ENCODE measurements at places on chromosomes 7 and 10. TPM values are rescaled to one million over a fixed set of nuclear protein-coding genes. Genes with fewer than 3 reads are reported as not detected.

TRIM74 gene
- not detected for total RNA-seq

NFE2L3 gene
- 2.7 TPM for total RNA-seq

NPC1L1 gene
- total RNA-seq, result 0.13 TPM

ACSM6 gene
- total RNA-seq, result not detected

DNA sequence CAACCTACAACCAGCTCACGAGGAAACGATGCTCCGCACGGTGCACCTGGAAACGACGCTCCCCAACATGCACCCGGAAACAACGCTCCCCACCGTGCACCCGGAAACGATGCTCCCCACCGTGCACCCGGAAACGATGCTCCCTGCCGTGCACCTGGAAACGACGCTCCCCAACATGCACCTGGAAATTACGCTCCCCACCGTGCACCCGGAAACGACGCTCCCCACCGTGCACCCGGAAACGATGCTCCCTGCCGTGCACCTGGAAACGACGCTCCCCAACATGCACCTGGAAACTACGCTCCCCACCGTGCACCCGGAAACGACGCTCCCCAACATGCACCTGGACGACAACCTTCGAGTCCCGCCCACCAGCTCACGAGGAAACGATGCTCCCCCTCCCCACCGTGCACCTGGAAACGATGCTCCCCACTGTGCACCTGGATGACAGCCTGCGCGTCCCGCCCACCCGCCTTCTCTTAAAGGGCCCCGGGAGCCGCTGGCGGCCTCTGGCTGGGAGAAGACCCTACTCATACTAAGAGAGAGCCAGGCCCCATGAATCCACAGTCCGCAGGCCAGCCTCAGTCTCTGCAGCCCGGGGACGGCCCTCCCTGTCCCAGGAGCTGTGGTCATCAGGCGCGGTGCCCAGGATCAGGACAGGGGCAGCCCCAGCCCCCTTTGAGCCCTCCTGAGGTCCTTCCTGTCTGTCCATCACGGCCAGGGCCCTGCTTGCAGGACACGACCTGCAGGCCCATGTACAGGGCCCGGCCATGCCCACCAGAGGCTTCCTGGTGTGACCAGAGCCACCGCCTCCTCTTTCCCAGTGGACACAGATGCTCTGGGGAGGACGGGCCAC, 98.3 kb downstream of the PDGFA start:
- DNase-seq, result no peak
- peaks cover 14% of the 10 kb centered on the region for H3K27me3 ChIP-seq
- no peak overlapping the region for H3K27ac ChIP-seq
- H3K36me3 ChIP-seq, result no peaks in the 10 kb centered on the region

- H3K4me3 ChIP-seq, result no peak overlapping the region
- no peaks in the 10 kb centered on the region for H3K27me3 ChIP-seq
- H3K36me3 ChIP-seq, result no peaks in the 10 kb centered on the region
- peaks cover 42% of the 10 kb centered on the region for H3K4me1 ChIP-seq
- no peak for DNase-seq
Measured at GRCh38 chr7:90709501-90710465, 113.7 kb downstream of the CDK14 start.

DNA sequence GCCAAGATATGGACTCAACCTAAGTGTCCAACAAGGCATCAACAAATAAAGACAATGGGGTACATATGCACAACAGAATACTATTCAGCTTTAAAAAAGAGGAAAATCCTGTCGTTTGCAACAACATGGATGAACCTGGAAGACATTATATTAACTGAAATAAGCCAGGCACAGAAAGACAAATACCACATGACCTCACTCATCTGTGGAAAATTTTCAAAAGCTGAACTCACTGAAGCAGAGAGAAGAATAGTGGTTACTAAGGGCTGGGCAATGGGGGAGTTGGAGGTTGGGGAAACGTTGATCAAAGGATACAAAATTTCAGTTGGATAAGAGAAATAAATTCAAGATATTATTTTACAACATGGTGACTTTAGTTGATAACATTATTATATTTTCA, 221.4 kb upstream of the PITRM1 start:
- H3K4me1 ChIP-seq, result no peaks in the 10 kb centered on the region
- no peaks in the 10 kb centered on the region for H3K27me3 ChIP-seq
- no peak overlapping the region for H3K27ac ChIP-seq
- DNase-seq, result no peak

- no peaks in the 10 kb centered on the region for H3K36me3 ChIP-seq
- no peak for DNase-seq
- H3K27ac ChIP-seq, result no peak overlapping the region
- H3K27me3 ChIP-seq, result no peaks in the 10 kb centered on the region
- H3K4me3 ChIP-seq, result no peak overlapping the region
Measured at GRCh38 chr10:116915340-116915739, 66.0 kb downstream of the ENO4 start.

DNA sequence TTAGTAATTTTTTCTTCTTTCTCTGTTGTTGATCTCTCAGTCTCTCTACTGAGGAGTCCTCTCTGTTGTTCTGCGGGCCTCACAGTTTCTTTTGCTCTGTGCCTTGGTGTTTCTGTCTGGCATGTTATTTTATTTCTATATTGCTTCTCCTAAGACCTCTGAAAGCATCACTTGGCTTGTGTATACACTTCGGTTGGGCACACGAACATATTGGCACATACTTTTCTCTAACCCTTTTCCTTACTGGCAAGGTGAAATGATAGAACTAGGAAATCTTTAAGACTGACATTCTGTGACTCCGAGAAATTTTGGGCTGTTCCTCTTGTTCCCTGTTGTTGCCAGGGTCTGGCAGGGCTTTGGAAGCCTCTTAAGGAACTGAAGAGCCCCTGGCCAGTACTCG, 148.9 kb downstream of the CELF2 start:
- peak overlapping the region; percentile 60 for H3K4me3 ChIP-seq
- H3K36me3 ChIP-seq, result no peaks in the 10 kb centered on the region
- peaks cover 81% of the 10 kb centered on the region for H3K4me1 ChIP-seq

DNA sequence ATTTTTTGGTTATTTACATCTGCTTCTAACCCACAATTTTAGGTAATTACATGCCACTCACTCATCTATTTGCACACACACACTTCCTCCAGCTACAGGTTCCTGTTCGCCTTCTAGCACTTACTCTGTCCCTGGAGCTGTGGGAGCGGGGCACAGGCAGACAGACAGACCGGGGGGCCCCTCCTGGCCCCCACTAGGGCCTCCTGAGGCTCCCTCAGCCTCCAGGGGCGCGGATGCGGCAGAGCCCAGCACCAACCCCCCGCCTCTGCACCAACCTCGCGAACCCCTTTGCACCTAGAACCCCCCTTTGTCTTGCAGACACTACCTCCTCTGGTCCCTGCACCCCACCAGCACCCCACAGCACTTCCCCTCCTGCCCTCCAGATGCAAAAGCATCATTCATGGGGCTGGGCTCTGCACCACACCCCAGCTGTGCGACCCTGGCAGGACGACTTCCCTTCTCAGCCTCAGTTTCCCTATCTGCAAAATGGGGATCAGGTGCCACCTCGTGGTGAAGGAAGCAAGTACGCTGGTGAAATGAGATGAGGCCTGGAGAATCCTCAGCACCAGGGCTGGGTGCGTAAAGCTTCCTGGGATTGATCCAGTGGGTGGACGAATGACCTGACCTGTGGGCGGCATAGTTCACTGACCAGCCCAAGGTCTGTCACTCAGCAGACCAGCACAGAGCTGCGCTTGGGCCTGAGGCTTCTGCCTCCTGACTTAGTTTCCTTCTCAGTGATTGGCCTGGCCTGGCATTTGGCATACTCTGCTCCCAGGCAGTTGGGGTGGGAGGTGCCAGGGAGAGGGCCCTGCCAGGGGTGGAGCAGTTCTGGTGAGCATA, 37.9 kb downstream of the ELFN1 start:
- no peak overlapping the region for H3K4me3 ChIP-seq
- H3K27me3 ChIP-seq, result no peaks in the 10 kb centered on the region

DNA sequence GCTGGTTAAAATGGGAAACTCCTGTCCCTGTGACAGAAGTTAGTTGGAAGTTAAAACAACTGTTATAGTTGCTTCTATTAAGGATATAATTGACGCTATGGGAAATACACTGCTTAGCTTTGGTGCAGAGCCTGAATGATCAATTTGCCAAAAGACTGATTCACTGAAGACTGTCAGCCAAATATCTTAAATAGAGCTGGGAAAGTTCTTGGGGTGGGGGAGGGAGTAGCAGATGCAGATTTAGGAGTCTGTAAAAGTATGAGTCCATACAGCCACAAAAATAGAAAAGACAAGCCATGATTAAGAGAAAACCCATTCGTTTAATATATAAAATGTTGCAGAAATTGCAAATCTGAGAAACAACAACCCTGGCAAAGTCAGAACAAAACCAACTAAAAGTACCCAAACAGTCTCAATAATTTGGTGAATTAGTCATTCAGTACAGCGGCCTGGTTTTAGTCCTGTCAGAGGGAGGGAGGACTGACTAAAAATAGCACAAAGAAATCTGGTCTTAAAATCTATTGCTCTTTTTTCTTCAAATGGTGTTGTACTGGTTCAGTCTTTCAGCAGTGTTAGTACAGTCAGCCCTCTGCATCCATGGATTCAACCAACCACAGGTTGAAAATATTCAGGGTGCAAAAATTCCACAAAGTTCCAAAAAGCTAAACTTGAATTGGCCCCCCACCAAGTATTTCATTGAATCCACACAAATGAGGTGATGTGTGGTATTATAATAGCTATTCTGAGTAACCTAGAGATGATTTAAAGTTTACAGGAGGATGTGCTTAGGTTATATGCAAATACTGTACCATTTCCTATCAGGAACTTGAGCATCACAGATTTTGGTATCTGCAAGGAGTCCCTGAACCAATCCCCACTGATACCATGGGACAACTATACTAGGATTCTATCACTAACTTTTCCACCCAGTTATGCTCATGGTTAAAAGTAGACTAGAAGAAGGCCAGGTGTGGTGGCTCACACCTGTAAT, 30.0 kb downstream of the STK17A start:
- no peak overlapping the region for H3K4me3 ChIP-seq
- peak overlapping the region; percentile 25 for H3K27ac ChIP-seq
- H3K27me3 ChIP-seq, result no peaks in the 10 kb centered on the region

DNA sequence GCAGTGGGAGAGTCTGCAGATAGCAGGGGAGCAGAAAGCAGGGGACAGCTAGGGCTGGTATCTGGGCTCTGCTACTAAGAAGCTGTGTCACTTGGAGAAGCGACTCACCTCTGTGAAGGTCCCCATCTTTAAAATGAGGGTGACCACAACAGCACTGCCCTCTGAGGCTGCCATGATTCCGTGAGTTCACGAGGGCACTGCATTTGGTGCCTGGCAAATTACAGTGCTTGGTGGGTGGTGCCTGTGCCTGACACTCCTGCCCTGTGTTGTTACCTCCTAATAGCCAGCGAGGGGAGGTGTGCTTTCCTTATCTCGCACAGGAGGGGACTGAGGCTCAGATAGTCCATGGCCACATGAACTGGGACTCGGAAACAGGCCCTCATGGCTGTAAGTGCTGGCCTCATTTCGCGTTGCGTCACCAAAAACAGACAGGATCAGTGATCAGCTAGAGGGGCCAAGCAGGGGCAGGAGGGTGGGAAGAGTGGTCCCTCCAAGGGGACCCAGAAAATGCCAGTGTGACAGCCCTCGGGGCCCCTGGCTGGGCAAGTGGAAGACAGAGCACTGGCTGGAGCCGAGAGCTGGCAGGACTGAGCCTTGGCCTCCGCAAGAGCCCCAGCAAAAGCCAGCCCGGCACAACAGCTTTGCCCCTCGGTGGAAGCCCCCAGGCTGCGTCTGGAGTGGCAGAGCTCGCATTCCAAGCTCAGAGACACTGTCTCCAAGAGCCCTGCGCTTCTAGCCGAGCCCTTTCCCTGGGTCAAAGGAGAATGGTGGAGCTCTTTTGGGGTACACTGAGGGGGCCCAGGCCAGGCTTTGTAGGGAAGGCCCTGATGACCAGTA, 17.3 kb upstream of the BNIP3 start:
- H3K4me1 ChIP-seq, result peaks cover 33% of the 10 kb centered on the region
- H3K4me3 ChIP-seq, result no peak overlapping the region
- H3K27ac ChIP-seq, result no peak overlapping the region
- no peaks in the 10 kb centered on the region for H3K27me3 ChIP-seq

DNA sequence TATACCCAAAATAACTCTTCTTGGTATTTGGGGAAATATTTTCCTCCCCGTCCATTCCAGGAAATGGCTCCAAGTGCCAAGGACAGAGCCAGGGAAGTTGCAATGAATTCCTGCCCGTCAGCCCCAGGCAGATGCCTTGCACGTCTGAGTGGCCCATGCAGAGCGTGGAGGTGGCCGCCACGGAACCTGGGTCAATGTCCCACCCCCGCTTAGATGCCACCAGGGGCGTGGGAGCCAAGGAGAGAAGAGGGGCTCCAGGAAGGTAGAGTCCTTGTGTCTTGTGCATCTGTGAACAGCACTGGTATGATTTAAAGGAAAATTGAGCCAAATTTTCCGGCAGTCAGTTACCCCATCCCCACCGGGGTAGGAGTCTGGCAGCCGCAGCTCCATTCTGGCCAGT, 1.6 kb downstream of the LEP start:
- peaks cover 22% of the 10 kb centered on the region for H3K27me3 ChIP-seq
- H3K36me3 ChIP-seq, result no peaks in the 10 kb centered on the region
- H3K4me3 ChIP-seq, result no peak overlapping the region
- no peaks in the 10 kb centered on the region for H3K4me1 ChIP-seq
- no peak for DNase-seq

DNA sequence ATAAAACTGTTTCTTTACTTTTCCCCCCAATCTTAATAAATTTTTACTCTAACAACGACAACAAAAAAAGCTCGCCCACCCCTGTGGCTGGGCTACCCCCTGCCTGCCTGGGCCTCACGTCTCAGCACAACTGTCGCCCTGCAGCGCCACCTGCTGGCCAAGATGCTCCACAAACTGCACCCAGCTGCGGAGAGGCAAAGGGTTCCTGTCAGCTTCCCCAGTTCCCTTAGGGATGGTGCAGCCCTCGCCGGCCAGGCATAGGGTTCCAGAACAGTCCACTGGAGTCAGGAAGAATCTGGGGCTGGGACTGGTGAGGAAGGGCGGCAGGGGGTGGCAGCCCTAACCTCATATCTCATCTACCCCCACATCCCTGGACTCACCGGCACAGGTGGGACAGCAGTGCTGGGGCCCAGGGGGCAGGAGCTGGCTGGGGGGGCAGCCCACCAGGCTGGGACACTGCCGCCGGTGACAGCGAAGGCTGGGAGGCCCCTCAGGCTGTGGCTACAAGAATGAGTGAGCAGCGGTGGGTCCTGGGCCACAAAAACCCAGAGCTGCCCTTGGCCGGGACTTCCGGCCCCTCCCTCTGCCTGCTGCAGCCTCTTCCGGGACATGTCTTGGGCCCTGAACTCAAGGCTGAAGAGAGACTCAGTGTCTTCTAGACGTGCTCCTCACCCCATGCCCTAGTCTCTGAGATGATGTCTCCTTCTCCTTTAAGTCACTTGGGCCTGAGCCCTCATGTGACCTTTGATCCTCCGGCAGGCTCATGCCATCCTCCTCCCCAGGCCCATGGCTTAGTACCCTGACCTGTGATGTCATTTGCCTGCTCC, 21.2 kb downstream of the ATP6V1F start:
- H3K27me3 ChIP-seq, result peaks cover 3% of the 10 kb centered on the region
- H3K4me1 ChIP-seq, result no peaks in the 10 kb centered on the region
- no peak overlapping the region for H3K27ac ChIP-seq
- H3K36me3 ChIP-seq, result no peaks in the 10 kb centered on the region

DNA sequence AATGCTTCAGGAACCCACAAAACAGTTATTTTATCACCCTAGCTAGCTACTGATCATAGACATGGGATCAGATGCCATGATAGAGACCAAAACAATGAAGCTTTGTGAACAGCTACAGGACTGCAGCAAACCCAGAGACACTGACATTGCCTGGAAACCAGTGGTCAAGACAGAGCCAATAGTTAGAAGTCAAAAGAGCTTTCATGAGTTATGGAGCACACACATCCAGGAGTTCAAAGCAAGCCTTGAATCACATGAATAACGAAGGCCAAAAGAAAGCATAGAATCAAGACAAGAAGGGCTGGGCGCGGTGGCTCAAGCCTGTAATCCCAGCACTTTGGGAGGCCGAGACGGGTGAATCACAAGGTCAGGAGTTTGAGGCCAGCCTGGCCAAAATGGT, 34.5 kb upstream of the GSAP start:
- DNase-seq, result no peak
- H3K27ac ChIP-seq, result no peak overlapping the region
- no peaks in the 10 kb centered on the region for H3K27me3 ChIP-seq
- no peak overlapping the region for H3K4me3 ChIP-seq
